Cardiac atrium fibroblast (primary cell): ENCODE measurements at places on chromosomes 4 and X. TPM values are rescaled to one million over a fixed set of nuclear protein-coding genes. Genes with fewer than 3 reads are reported as not detected.

GLRB gene
- 1.5 and 2.0 TPM in 2 replicates for total RNA-seq

FGD1 gene
- 6.5 and 8.4 TPM in 2 replicates for total RNA-seq

DUSP21 gene
- total RNA-seq: not detected in 2 replicates

OTC gene
- not detected in 2 replicates for total RNA-seq

ATP2B3 gene
- not detected in 2 replicates for total RNA-seq

KCTD8 gene
- total RNA-seq: not detected in 2 replicates

F8A3 gene
- 9.4 and 11.0 TPM in 2 replicates for total RNA-seq

GYPE gene
- 0.49 and 0.54 TPM in 2 replicates for total RNA-seq

NXF2 gene
- not detected in 2 replicates for total RNA-seq

IDS gene
- 21.9 and 25.6 TPM in 2 replicates for total RNA-seq

PTPN13 gene
- 8.1 and 9.9 TPM in 2 replicates for total RNA-seq

C4orf54 gene
- total RNA-seq: not detected in 2 replicates

STAP1 gene
- 0.16 TPM in 1 of 2 replicates, not detected in the other for total RNA-seq

FMR1NB gene
- not detected in 2 replicates for total RNA-seq

SLC6A14 gene
- total RNA-seq: not detected in 2 replicates

BEND2 gene
- not detected in 2 replicates for total RNA-seq

NHSL2 gene
- 0.18 and 0.81 TPM in 2 replicates for total RNA-seq

PCYT1B gene
- total RNA-seq: 0.72 and 0.97 TPM in 2 replicates

TMPRSS11B gene
- total RNA-seq: not detected in 2 replicates

NRK gene
- total RNA-seq: 4.7 and 9.6 TPM in 2 replicates

PRSS12 gene
- under 0.01 TPM in 1 of 2 replicates, not detected in the other for total RNA-seq

MAGEB16 gene
- total RNA-seq: not detected in 2 replicates

MFAP3L gene
- 0.36 and 2.4 TPM in 2 replicates for total RNA-seq

AMBN gene
- not detected in 2 replicates for total RNA-seq

CLRN2 gene
- total RNA-seq: not detected in 2 replicates

GAB3 gene
- 1.8 and 4.5 TPM in 2 replicates for total RNA-seq

CT83 gene
- total RNA-seq: not detected in 2 replicates

ANXA3 gene
- total RNA-seq: 12.8 and 20.6 TPM in 2 replicates

NIPAL1 gene
- total RNA-seq: 0.54 and 1.6 TPM in 2 replicates

AWAT2 gene
- not detected in 2 replicates for total RNA-seq

SH2D1A gene
- total RNA-seq: not detected in 2 replicates

NLGN4X gene
- total RNA-seq: 0.18 and 0.49 TPM in 2 replicates

CNKSR2 gene
- under 0.01 and 0.32 TPM in 2 replicates for total RNA-seq

DIPK2B gene
- total RNA-seq: 0.54 and 3.2 TPM in 2 replicates

DDX3X gene
- total RNA-seq: 134 and 150 TPM in 2 replicates

MAGEB3 gene
- not detected in 2 replicates for total RNA-seq

CCDC120 gene
- total RNA-seq: 1.1 and 1.6 TPM in 2 replicates

GPR82 gene
- not detected in 2 replicates for total RNA-seq

DSPP gene
- not detected in 2 replicates for total RNA-seq

TGIF2LX gene
- not detected in 2 replicates for total RNA-seq

TCEAL2 gene
- total RNA-seq: not detected in 2 replicates

CPLX1 gene
- not detected in 2 replicates for total RNA-seq

CLGN gene
- total RNA-seq: not detected in 2 replicates

CTAG2 gene
- total RNA-seq: not detected in 2 replicates

CFAP299 gene
- not detected in 2 replicates for total RNA-seq

NSD2 gene
- 15.2 and 21.9 TPM in 2 replicates for total RNA-seq

YY2 gene
- 0.36 and 1.1 TPM in 2 replicates for total RNA-seq

DOK7 gene
- not detected in 2 replicates for total RNA-seq

NLGN3 gene
- 0.16 TPM in 1 of 2 replicates, not detected in the other for total RNA-seq

CHST7 gene
- 28.7 and 38.2 TPM in 2 replicates for total RNA-seq

TCEAL8 gene
- 72.1 and 82.9 TPM in 2 replicates for total RNA-seq

PDHA1 gene
- total RNA-seq: 26.5 and 62.2 TPM in 2 replicates

GABRB1 gene
- total RNA-seq: not detected in 2 replicates

NAP1L5 gene
- total RNA-seq: 6.8 and 8.3 TPM in 2 replicates

APLN gene
- 31.4 and 52.8 TPM in 2 replicates for total RNA-seq
